GDM1 (cell line): ENCODE measurements at places on chromosomes 11 and 22.

GRCh38 chr11:98736833-98737232 lies 283.9 kb upstream of the CNTN5 start:
- no peak for DNase-seq

DNA sequence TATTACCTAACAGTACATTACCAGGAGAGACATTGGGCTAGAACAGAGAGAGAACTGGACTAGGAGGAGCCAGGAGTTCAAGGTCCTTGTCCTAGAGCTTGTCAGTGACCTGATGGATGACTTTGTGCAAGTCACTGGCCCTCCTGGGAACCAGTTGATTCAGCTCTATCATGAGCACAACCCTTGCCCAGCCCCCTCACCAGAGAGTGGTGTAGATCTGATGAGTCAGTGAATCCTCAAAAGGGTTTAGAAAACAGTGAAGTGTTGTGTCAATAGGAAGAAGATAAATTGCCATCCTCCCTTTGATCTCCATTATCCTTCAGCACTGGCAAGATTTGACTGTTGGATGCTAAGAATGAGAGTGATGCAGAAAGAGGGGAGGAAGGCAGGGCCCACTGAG lies 24.3 kb downstream of the NEU3 start:
- no peak for DNase-seq

GRCh38 chr11:117859061-117859460 lies 17.4 kb downstream of the FXYD6 start:
- DNase-seq: no peak

- no peak for DNase-seq
These were observed 323.0 kb upstream of the CCDC90B start for GRCh38 chr11:83609191-83609590.

GRCh38 chr11:59791639-59792038 lies 18.9 kb downstream of the MRPL16 start:
- DNase-seq: no peak

- DNase-seq: no peak
These were observed 112.3 kb downstream of the TMPRSS5 start for GRCh38 chr11:113593698-113594308.

DNA sequence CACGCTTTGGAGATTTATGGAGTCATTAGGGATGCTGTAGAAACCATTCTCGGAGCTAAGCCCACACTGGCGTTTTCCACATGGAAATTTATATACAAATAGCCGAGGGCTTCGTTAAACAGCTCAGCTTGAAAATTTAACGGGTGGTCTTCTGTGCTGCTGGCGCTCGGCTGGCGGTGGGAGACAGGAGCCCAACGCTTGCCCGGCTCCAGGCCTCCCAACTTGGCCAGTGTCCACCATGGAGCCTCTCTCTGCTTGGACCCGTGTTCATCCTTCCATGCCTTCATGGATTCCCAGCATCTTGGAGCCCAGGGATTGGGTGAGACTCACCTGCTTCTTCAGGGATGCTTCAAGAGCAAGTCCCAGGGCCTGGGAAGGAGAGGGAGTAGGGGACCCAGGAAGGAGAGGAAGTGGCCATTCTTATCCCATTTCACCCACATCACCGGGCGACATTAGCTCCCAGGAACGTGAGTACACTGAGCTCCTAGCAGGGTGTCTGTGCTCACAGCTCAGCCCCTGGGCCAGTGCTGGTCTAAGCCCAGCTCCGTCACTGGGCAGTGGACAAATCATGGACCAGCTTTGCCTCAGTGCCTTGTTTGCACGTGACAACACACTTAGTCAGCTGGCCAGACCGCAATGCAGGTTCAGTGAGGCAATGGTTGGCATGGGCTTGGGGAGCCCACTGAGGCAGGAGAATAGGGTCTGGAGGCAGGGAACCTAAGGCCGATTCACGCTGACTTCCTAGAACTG lies 944.3 kb downstream of the BRD1 start:
- no peak for DNase-seq

DNA sequence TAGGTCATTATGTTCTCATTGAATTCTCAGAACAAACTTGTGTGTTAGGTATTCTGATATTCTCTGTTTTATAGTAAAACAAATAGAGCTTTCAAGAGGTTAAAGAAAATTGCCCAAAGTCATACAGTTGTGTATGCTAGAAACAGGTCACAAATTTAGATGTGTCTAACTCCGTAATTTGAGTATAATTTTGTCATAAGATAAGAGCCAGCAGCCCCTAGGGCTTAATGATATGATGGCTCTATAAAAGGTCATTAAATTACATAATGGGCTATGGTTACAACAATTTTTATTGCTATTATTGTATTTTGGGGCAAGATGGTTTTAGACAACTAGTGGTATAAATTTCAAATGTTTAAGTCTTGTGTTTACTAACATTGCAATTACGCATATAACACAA lies 701.9 kb downstream of the LUZP2 start:
- no peak for DNase-seq

GRCh38 chr11:35798983-35799382 lies 136.4 kb downstream of the TRIM44 start:
- no peak for DNase-seq

GRCh38 chr11:43942662-43943371 lies 380 bp downstream of the C11orf96 start:
- no peak for DNase-seq

- no peak for DNase-seq
These were observed 82.0 kb downstream of the KIRREL3 start for GRCh38 chr11:126918556-126918955.

DNA sequence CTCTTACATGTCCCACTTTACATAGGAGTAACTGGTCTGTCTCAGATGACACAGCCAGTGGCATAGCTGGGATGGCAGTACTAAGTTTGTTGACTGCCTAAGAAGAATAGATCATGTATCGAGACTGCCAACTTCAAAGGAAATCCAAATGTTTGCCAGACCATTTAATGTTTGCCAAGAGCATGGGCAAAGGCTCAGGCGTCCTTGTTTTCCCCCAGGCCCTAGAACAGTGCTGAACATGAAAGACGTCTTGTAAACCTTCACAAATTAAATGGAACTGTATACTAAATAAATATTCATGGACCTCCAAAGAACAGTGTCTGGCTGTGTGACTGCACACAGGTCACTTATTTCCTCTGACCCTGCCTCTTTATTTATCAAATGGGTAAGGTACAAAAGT lies 234.7 kb upstream of the CCDC90B start:
- no peak for DNase-seq

DNA sequence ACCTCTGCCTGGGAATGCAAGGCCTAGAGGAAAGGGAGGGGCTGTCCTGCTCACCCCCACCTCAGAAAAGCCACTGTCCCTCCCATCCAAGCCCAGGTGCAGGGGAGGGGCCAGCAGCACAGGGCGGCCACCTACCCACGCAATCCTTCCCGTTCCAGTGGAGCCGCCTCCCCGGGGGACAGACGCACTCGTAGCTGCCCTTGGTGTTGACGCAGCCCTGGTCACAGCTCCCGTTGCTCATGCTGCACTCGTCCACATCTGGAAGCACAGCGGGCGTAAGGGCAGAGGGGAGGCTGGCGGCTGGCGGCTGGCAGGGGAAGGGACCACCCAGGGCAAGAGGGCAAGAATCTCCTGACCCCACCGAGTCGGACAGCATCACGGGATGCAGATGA lies 40.3 kb upstream of the TTLL12 start:
- DNase-seq: no peak

GRCh38 chr11:35247428-35247827 lies 108.5 kb downstream of the CD44 start:
- no peak for DNase-seq

GRCh38 chr11:57476047-57476756 lies 15.9 kb downstream of the RTN4RL2 start:
- no peak for DNase-seq

- DNase-seq: no peak
These were observed 124.0 kb downstream of the ME3 start for GRCh38 chr11:86548271-86548917.

DNA sequence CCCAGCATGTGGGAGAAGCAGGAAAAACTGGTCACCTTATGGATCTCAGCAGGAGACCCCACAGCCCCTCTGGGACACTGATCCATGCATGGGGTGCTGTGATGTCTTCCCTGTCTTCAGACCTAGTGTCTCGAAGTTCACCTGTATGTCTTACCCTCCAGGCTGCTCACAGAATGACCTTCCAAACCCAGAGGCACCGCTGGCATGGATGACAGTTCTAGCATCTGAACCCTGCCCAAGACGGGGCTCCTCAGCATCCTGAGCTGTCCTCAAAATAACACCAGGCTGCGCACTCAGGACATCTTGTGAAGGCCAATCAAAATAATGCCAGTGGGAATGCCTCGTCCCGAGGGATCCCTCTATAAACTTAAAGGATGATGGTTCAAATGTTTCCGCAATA lies 824.9 kb downstream of the TBC1D22A start:
- no peak for DNase-seq

DNA sequence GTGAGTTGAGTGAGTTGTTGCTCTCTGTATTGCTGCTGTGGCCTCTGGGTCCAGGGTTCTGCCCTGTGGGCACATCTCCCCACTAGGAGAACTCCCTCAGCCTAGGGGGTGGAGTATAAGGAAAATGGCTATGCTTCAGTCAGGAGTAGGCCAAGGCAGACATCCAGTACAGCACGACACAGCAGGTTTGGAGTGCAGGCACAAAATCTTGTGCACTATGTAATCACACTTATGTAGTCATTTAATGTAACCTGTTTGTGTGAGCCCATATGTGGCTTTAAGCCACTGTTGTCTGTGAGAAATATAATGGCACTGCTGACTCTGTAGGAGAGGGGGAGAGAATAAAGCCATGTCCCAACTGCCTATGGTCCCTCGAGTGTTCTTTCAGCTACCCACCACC lies 90.1 kb downstream of the CCDC83 start:
- DNase-seq: no peak

GRCh38 chr11:64267207-64267945 lies 16.0 kb downstream of the PLCB3 start:
- DNase-seq: no peak

DNA sequence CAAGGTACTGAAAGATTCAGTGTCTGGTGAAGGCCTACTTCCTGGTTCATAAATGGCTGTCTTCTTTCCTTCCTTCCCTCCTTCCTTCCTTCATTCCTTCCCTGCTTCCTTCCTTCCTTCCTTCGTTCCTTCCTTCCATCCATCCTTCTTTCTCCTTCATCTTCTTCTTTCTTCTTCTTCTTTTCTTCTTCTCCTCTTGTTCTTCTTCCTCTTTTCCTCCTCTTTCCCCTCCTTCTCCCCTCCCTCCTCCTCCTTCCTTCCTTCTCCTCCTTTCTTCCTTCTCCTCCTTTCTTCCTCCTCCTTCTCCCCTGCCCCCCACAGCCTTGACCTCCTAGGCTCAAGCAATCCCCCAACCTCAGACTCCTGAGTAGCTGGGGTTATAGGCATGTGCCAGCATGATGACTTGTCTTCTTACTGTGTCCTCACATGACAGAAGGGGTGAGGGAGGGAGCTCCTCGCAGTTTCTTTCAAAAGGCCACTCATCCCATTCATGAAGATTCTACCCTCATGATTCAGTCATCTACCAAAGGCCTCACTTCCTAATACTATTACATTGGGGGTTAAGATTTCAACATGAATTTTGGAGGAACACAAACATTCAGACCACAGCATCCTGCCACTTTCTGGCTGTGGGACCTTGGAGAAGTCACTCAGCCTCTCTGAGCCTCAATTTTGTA lies 22.6 kb upstream of the CCDC134 start:
- no peak for DNase-seq

DNA sequence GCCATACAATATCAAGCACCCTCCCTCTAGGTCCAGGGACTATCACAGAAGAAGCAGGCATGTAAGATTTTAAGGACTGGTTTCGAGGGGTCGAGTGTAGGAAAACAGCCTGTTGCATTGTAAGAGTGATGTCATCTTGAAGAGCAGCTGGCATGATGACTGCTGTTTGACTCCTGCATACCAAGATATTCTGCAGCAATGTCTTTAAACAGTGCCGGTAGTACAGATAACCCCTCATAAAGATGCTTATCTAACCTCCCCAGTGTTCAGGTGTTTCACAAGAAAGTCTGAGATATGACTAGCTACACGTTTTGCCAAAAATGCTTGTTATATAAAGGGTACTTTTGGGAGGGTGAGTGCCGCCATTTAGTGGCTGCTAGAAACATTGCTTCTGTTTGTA lies 12.0 kb downstream of the FAM111A start:
- DNase-seq: no peak

- peak; percentile 94 for DNase-seq
These were observed at the start of the genes SDHD and TIMM8B for GRCh38 chr11:112086422-112087191. Gene SDHD, plus strand, starts transcription at chr11:112086873. Its CDS starts 35 bp downstream, at chr11:112086908. Gene TIMM8B, minus strand, starts transcription at chr11:112086756. Its CDS starts 33 bp downstream, at chr11:112086723.

DNA sequence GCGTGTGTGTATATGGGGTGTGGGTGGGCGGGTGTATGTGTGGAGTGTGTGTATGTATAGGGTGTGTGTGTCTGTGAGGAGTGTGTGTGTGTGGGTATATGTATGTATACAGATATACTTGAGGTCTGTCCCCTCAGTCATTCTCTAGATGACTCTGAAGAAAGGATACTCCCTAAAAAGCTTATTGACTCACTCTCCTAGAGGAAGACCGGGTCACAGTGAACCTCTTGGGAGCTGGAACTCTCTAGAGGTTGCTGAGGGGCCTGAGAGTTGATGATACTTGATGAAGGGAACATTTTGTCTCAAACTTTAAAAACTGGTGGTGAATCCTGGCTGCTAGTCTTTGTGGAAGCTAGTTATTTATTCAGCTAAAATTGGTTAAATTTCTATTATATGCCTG lies 15.1 kb downstream of the STX3 start:
- DNase-seq: no peak

DNA sequence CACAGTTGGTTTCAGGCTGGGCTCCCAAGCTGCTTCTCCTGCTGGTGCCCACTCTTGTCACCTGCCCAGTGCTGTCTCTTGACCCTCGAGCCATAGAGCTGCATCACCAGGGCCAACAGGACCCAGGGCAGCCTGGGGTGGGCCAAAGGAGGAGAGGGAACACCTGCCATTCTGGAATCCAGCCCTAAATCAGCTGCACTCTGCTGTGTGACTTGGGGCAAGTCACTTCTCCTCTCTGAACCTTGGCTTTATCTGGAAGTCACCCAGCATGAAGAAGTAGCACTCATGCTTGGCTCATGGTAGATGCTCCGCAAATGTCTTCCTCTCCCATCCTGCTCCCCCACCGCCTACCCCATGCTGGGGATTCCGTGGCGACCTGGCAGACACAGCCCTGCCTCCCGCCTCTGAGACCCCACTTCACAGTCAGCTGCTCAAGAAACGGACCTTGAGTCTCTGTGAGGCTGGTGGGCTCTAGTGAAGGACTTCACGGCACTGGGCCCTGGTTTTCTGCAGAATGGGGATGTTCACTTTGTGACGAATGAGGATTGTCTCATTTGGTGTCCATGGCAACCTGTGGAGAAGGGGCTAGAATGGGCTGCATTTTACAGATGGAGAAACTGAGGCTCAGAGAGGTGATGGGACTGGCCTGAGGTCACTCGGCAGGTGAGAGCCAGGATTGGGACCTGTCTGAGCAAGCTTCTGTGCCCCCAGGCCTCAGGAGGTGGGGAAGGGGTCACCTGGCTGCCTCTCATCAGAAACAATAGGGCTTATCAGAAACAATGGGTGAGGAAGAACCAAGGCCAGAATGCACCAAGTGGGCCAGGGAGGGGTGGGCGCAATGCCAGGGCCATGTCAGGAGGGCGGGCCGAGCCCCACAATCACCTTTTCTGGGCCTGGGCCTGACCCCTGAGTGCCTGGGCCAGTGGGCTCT lies 12.4 kb downstream of the EMID1 start:
- no peak for DNase-seq
